Kidney (tissue), 22 donors: ENCODE measurements at places on chromosomes 16 and 17. TPM values are rescaled to one million over a fixed set of nuclear protein-coding genes. Genes with fewer than 3 reads are reported as not detected.
A peak's percentile ranks its signal among the peaks of the same experiment; 100 is the strongest.

Gene CTRB1
- not detected for total RNA-seq

Gene WFDC1
- 11.1 TPM for total RNA-seq

Gene CCL14
- total RNA-seq, result 134 TPM

Gene DCUN1D3
- total RNA-seq, result 16.3 TPM

Gene SMTNL2
- 25.6 TPM for total RNA-seq

Gene NT5M
- total RNA-seq, result 2.8 TPM

DNA sequence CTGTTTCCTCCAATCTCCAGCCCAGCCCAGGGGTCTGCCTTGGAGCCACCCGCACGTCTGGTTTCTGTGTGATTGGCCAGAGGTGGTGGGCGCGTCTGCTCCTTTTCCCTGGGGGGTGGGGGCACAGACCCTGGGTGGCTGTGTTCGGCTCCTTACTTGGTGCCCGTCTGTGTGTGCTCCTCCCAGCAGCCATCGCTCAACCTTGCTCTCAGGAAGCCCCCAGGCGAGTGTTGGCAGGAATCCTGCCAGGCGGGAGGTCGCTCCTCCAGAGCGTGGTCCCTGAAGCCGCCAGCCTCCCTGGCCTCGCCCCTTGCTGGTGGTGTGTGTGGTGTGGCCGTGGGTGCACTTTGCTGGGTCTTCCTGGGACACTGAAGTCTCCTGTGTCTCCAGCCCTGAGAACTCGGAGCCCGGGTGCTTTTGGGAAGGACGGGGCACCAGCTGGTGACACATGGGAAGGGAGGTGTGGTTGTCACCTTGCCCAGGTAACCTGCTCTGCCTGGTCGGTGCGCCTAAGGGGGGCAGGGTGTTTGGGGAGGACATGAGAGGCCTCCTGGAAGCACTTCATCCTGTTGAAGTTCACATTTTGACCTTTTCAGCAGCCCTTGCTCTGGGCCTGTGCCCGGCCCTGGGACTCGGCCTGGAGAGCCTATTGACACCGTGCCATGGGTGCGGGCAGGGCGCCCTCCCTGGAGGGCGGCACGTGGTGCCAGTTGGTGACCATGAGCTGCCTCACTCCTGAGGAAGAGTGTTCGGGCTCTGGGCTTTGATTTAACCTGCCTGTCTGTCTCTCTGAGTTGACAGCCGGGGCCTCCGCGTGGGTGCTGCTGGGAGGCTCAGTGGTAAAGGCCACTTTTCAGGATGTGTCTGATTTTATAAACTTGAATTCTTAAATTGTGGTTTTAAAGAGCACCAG is 49.0 kb upstream of the ZNF750 start:
- H3K4me3 ChIP-seq, result no peak overlapping the region
- DNase-seq, result peak; percentile 56
- H3K36me3 ChIP-seq, result no peaks in the 10 kb centered on the region
- peaks cover 8% of the 10 kb centered on the region for H3K4me1 ChIP-seq
- peak overlapping the region; percentile 13 for H3K27ac ChIP-seq

DNA sequence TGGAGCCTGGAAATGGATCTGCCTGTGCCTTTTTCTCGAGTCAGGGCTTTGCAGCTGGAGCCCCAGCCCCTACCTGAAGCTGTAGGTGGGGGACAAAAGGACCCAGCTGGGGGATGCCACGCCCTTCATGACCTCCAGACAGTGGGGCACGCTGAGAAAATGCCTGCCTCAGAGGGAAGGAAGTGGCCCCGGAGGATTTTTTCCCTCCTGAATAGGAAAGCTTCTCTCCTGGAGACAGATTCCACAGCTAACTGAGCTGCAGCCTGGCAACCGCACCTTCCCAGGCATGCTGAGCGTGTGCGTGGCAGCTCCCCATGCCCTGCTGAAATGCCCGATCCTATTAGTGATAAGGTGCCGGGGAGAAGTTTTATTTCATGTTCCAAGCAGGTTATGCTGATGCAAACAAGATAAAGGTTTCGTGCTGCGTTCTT is 58.0 kb downstream of the AIPL1 start:
- no peaks in the 10 kb centered on the region for H3K4me1 ChIP-seq
- H3K27ac ChIP-seq, result no peak overlapping the region
- peak; percentile 38 for DNase-seq
- H3K4me3 ChIP-seq, result no peak overlapping the region
- no peaks in the 10 kb centered on the region for H3K36me3 ChIP-seq

GRCh38 chr17:66518108-66518507 is 215.7 kb downstream of the PRKCA start:
- H3K27ac ChIP-seq, result no peak overlapping the region
- H3K36me3 ChIP-seq, result no peaks in the 10 kb centered on the region
- no peaks in the 10 kb centered on the region for H3K27me3 ChIP-seq
- no peak overlapping the region for H3K4me3 ChIP-seq
- no peaks in the 10 kb centered on the region for H3K4me1 ChIP-seq

GRCh38 chr17:9174779-9175574 is 153.7 kb downstream of the NTN1 start:
- no peaks in the 10 kb centered on the region for H3K36me3 ChIP-seq
- H3K4me3 ChIP-seq, result no peak overlapping the region
- H3K4me1 ChIP-seq, result no peaks in the 10 kb centered on the region
- no peak for DNase-seq

DNA sequence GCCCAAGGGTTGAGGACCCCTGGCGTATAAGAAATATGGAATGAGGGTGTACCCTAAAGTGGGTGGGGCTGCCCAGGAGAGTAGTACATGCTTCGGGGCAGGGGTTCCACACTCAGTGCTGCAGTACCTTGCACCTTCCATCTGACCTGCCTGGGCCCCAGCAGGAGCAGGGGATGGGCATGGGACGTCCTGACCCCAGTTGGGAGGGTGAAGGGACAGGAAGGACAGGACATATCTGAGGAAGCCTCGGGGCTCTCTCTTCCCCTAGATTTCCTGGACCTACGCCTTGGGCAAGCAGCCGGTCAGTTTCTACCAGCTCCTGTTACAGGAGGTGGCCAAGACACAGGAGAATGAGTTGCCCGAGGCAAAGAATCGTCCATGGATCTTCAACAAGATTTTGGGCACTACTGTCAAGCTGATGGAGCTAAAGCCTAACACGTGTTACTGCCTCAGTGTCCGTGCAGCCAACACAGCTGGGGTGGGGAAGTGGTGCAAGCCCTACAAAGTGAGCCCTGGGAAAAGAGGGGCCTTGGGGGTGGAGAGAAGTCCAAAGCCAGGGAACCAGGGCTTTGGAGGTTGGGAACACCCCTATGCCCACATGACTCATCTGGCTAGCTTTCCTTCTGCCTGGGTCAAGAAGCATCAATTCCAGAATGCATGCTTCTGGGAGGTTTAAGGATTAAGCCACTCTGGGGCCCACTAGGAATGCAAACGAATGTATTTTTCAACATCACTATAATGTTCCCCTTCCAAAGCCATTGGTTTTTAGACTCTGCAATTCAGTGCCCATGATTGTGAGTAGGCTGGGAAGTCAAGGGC is 7.9 kb downstream of the FNDC8 start:
- no peak overlapping the region for H3K27ac ChIP-seq
- H3K4me3 ChIP-seq, result no peak overlapping the region
- H3K27me3 ChIP-seq, result no peaks in the 10 kb centered on the region
- no peak for DNase-seq
- no peaks in the 10 kb centered on the region for H3K36me3 ChIP-seq

GRCh38 chr17:82496529-82497434 is 22.8 kb upstream of the FOXK2 start:
- H3K36me3 ChIP-seq, result no peaks in the 10 kb centered on the region
- H3K27ac ChIP-seq, result no peak overlapping the region
- no peaks in the 10 kb centered on the region for H3K27me3 ChIP-seq
- H3K4me1 ChIP-seq, result no peaks in the 10 kb centered on the region
- DNase-seq, result peak; percentile 97
- H3K4me3 ChIP-seq, result peak overlapping the region; percentile 20

DNA sequence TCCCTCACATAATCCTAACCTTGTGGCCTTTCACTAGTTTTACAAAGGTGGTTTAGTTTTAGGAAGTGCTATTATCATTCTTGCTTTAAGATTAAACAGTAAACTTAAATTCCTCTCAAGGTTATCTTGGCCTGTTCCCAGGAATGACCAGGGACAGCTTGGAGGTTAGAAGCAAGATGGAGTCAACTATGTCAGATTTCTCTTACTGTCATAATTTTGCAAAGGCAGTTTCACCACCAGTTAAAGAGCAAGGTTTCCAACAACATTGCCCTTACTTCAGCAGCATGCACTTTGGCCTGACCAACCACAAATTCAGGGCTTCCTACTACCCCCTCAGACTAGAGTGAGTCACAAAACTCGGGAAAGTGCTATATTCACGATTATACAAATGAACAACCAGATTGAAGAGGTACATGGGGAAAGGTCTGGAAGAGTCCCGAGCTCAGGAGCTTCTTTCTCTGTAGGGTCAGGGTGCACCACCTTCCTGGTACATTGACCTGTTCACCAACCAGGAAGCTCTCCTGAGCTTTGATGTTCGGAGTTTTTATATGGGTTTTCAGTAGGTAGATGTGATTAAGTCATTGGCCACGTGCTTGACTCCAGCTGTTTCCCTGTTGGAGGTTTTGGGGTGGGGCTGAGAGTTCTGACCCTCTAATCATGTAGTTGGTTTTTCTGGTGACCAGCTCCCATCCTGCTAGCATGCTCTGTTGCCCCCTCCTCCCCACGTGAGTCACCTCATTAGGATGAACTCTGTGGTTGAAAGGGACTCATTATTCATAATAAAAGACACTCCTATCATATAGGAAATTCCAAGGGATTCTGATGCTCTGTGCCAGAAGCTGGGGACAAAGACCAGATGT is 19.4 kb downstream of the RHOT1 start:
- H3K4me1 ChIP-seq, result no peaks in the 10 kb centered on the region
- no peak for DNase-seq
- no peak overlapping the region for H3K4me3 ChIP-seq
- H3K27ac ChIP-seq, result no peak overlapping the region
- no peaks in the 10 kb centered on the region for H3K27me3 ChIP-seq

- no peak overlapping the region for H3K27ac ChIP-seq
- DNase-seq, result no peak
- H3K27me3 ChIP-seq, result no peaks in the 10 kb centered on the region
- H3K36me3 ChIP-seq, result no peaks in the 10 kb centered on the region
- no peak overlapping the region for H3K4me3 ChIP-seq
These were observed 40.0 kb downstream of the GRB7 start for GRCh38 chr17:39777534-39778365.

DNA sequence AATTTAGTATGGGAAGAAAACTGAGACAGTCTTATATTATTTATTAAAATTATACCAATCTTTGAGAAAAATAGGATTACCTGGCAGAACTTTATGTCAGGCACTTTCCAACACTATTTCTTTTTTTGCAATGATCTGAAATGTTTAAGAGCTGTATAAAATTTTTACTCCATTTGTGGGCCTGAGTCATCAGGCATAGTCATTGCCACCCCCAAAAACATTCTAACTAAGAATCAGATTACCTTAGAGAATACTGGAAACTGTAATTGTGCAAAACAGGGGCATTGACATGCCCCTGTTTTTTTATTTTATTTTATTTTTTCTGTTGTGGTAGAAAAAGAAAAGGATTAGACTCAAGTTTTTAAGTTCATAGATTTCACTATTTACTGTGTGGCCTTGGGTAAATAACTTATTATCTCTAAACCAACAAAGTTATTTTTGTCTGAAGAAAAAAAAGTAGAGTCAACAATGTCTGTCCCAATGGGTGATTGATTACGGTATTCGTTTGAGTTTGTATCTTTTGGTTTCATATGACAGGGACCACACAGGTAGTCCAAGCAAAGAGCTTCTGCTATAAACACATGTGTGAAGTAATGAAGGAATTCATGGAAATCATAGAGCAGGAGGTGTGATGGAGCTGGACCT is 24.6 kb downstream of the VAT1L start:
- H3K36me3 ChIP-seq, result no peaks in the 10 kb centered on the region
- H3K4me3 ChIP-seq, result no peak overlapping the region
- no peak overlapping the region for H3K27ac ChIP-seq
- DNase-seq, result peak; percentile 19
- H3K27me3 ChIP-seq, result no peaks in the 10 kb centered on the region
- peaks cover 3% of the 10 kb centered on the region for H3K4me1 ChIP-seq

DNA sequence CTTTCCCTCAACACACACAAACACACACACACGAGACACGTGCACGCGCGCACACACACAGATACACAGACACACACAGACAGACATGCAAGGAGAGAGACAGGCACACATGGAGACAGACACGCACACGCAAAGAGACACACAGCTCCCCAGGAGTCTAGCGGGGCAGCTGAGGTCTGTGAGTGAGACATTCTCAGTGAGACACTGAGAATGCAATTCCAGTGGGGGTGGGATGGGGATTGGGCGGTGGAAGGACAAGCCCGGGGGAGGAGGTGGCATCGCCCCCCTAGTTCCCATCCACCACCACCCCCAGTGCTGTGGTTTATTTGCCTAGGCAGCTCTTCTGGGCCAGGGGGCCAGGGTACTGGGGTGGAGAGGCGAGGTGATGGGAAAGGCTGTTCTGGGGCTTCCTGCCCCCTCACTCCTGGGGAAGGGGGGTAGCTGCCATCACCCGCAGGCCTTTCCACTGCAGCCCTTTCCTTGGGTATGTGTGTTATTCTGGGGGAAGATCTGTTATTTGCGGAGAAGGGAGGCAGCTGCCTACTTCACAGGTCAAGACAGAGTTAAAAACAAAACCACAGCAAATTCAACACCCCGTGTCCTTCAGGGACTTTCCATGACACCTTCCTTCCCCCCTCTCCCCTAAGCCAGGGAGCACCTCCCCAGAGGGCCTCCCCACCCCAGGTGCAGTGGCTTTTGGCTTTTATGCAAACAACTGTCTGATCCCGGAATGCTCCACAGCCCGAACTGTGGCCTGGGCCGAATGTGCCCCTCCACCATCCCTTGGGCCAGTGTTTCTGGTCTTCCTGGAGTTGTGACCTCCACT is 18.0 kb downstream of the GRB7 start:
- no peak overlapping the region for H3K4me3 ChIP-seq
- no peaks in the 10 kb centered on the region for H3K4me1 ChIP-seq
- H3K27ac ChIP-seq, result no peak overlapping the region

GRCh38 chr16:19639986-19640421 is 78.0 kb downstream of the KNOP1 start:
- H3K27ac ChIP-seq, result no peak overlapping the region
- no peak overlapping the region for H3K4me3 ChIP-seq
- H3K27me3 ChIP-seq, result no peaks in the 10 kb centered on the region
- peaks cover 33% of the 10 kb centered on the region for H3K36me3 ChIP-seq
